ENCODE measurements at places on chromosomes 16 and 17. TPM values are rescaled to one million over a fixed set of nuclear protein-coding genes. Genes with fewer than 3 reads are reported as not detected.

GRCh38 chr16:49562228-49562627, 188.6 kb downstream of the C16orf78 start:
- H3K4me1 ChIP-seq: peaks cover 40% of the 10 kb centered on the region
- H3K27me3 ChIP-seq: no peaks in the 10 kb centered on the region
- no peak overlapping the region for H3K4me3 ChIP-seq
- H3K27ac ChIP-seq: no peak overlapping the region
- DNase-seq: no peak
- no peaks in the 10 kb centered on the region for H3K36me3 ChIP-seq

Gene OTOA
- total RNA-seq: 0.17 TPM

- no peak overlapping the region for H3K27ac ChIP-seq
- H3K4me3 ChIP-seq: no peak overlapping the region
- no peaks in the 10 kb centered on the region for H3K36me3 ChIP-seq
- no peaks in the 10 kb centered on the region for H3K4me1 ChIP-seq
- no peak for DNase-seq
- no peaks in the 10 kb centered on the region for H3K27me3 ChIP-seq
These were observed 109.0 kb downstream of the RAP1GAP2 start for GRCh38 chr17:2905269-2905668.

DNA sequence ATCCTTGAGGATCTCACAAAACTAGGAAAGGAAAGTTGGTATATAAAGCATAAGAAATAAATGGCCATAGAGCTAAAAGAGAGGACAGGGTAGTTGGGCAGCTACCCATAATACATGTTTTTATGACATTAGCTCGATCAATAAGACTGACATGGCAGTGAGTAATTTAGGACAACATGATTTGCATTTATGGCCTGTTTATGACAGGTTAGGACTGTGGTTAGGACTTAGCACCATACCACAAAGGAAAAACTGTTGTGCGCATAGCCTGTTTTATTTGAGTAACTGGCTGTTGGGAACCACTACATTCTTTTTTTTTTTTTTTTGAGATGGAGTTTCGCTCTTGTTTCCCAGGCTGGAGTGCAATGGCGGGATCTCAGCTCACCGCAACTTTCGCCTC, 18.0 kb upstream of the TRIM37 start:
- DNase-seq: no peak
- H3K36me3 ChIP-seq: no peaks in the 10 kb centered on the region
- no peak overlapping the region for H3K27ac ChIP-seq
- H3K4me3 ChIP-seq: no peak overlapping the region
- no peaks in the 10 kb centered on the region for H3K27me3 ChIP-seq

DNA sequence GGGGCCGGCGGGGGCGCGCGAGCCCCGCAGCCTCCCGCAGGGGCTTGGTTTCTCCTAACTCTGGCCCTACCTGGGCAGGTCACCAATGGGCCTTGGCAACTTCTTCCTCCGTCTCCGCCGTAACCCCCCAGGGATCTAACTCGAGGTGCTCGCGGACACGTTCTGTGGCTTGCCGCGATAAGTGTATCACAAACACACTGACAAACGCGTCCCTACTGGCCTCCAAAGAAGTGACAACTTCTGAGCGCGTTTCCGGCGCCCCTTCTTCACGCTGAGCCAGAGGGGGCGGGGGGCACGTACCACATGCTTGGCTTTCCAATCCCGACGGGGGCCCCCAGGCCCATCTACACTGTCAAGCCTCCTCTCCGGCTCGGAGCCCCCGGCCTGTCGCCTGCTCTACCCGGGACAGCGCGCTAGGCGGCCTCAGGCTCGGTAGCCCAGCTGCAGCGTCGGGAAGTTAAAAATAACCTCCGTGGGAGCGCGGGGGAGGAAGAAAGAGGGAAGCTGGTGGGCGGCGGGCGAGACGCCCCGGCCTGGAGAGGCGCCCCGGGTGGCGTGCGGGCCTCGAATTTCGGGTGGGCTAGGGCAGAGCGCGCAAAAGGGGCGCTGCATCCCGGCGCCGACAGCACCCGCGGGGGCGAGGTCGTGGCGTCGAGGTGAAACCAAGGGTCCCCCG, 725 bp upstream of the SPHK1 start:
- DNase-seq: peak; percentile 78
- H3K27ac ChIP-seq: peak overlapping the region; percentile 76
- H3K36me3 ChIP-seq: no peaks in the 10 kb centered on the region
- H3K4me3 ChIP-seq: peak overlapping the region; percentile 74
- no peaks in the 10 kb centered on the region for H3K27me3 ChIP-seq

Data from psoas muscle (tissue), 8 donors.